Stimulated activated CD4-positive, alpha-beta T cell treated with anti-CD3 and anti-CD28 coated beads, Interleukin-12 subunit alpha, Interleukin-12 subunit beta, amount 100 ng/mL, for 4 hours (primary cell): ENCODE measurements at places on chromosomes 13 and 19.

- DNase-seq: no peak
Measured at GRCh38 chr19:2242092-2242537, 5.5 kb downstream of the SF3A2 start.

- DNase-seq: peak; percentile 25
Measured at GRCh38 chr19:5627395-5627904, 4.6 kb downstream of the SAFB start.

GRCh38 chr19:9061879-9062278, 25.0 kb upstream of the OR1M1 start:
- no peak for DNase-seq

GRCh38 chr13:111789011-111789410, 277.9 kb upstream of the SOX1 start:
- no peak for DNase-seq

DNA sequence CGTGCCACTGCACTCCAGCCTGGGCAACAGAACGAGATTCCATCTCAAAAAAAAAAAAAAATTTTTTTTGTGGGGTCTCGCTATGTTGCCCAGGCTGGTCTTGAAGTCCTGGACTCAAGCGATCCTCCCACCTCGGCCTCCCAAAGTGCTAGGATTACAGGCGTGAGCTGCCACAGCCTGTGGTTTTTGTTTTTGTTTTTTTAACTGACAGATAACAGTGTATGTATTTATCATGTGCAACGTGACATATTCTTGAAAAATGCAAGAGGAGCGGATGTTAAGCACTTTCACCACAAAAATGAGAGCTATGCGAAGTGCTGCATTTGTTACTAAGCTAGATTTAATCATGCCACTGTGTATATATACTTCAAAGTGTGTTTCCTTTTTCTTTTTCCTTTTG, 49.0 kb downstream of the ARHGEF18 start:
- DNase-seq: no peak

- DNase-seq: no peak
Measured at GRCh38 chr19:58538257-58539168, 5.4 kb upstream of the TRIM28 start.

DNA sequence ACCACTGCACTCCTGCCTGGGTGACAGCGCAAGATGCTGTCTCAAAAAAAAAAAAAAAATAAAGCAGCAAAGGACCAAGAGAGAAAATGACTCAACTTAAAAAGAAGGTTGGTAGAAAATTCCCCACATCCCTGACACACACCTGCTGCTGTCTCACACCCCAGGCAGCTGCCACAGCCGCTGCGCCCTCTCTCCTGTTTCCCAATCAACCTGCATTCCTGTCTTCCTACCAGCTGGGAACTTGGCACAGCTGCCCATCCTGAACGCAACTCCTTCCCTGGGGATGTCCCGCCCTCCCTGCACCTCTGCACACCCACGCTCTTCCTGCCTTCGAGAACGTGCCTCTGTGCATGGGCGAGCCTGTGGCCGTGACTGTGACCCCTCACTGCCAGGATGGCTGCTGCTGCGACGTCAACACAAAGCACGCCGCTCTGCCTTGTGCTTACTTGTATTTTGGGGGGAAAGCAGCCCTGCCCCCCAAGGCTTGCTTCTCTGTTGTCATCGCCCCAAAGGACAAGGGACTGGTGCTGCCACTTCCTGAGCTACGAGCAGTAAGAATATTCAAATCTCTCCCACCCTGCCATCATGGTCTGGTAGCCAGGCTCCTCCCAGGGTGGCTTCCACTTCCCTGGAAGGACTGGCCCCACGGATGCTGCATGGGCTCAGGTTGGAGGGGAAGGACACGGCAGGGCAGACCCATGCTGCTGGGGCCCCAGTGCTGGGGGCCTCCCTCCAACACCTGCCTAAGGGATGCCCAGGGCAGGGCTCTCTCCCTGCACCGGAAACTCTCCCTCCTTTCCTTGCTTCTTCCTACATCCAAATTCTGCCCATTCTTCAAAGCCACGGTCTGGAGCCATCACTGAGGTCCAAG, 20.7 kb downstream of the SH3GL1 start:
- DNase-seq: peak; percentile 25

DNA sequence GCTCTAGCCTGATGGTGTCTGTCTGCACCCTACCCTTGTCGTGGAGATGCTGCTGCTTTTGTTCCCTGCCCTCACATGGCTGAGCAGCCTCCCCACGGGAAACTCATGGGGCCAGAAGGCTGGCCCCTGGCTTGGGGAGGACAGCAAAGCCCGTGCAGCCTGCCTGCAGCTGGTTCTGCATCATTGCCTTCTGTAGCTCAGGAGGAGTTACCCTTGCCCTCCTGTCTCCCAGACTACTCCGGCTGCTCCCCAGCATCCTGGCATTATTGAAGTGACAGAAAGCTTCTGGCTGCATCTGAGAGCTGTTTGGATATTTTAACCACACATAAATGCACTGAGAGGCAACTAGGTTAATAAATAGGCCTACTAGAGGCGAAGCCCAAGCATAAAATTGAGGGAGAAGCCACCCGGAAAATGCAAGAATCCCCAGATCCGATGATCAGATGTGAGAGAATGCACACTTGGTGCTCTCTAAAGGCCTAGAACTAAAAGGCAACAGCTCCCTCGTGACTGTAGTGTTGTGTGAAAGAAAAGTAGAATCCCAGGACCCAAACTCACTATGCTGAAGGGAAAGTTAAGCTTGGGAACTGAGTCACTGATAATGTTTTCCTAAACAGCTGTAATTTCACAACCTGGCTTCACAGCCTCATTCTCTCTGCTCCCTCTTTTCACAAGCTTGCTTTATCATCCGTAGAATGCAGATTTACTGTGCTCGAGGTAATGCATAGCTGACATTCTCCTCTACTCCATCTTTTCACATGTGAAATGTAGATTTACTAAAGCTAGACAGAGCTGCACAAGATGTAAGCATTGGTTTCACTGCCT, 110.8 kb downstream of the TNFRSF19 start:
- DNase-seq: no peak
